ENCODE measurements at places on chromosomes 2 and 18.
A peak's percentile ranks its signal among the peaks of the same experiment; 100 is the strongest.

DNA sequence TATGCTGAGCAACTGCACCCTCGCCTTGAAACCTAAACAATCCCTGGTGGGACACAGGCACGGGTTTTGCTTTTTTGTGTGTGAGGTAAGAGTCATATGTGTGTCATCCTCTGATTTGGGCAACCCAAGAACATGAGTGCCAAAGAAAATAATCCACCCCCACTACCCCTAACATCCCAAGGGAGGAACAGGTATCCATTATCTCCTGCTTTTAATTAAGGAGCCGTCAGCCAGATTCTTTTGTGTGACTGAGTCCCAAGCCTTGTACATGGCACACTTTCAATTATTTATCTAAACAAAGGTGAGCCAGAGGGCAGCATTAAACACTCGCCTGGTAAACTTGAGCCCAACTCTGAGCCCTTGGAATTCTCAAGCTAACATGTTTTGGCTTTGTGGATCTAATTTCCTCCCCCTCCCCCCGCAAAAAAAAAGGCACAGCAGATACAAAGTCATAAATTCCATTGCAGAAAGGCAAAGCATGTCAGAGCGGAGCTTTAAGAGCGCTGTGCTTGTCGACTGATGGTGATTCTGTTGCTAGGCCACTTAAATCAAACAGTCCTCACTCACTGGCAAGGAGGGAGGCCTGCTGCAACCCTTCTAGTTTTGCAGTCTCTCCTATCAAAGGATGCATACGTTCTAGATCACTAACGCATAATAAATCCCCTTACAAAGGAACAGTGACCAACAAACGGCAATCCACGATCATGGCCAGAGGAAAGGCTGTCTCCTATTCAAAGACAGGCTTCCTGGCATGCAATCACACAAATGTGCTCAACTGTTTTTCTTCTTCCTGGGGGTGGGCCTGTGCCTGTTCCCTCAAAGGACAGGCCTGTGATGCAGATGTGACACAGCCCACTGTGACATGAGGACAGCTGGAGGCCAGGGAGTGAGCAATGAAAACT is 143.5 kb upstream of the LMAN1 start:
- peak; percentile 63 for DNase-seq

- DNase-seq = peak; percentile 76
Observed at GRCh38 chr2:165874445-165875039, 79.0 kb downstream of the TTC21B start.

- no peak for DNase-seq
Observed at GRCh38 chr2:62150597-62151305, 45.2 kb upstream of the B3GNT2 start.

DNA sequence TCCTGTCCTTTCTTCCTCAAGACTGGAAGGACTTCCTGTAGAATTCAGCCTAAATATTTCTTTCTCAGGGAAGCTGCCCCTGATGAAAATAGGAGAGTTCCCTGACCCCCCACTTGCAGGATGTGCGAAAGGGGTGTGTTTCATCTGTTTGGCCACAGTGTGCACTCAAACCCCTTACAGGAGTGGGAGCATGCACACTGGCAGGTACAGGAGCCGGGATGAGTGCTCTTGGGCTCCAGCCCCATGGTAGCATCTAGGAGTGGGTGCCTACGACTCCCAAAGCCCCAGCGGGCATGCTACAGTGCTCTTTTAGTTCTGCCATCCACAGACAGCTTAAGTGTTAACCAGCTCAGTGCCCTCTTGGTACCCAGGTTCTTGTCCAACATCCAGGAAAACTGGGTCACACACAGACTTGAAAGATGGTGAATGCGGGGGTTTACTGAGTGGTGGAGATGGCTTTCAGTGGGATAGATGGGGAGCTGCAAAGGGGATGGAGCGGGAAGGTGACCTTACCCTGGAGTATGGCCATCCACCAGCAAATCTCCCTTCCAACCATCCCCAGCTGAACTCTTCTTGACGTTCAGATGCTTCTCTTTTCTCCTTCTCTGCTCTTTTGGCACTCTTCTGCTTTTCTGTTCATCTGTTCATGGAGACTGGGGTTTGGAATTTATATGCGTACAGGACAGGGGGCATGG is 295.0 kb upstream of the NCKAP5 start:
- DNase-seq = no peak

GRCh38 chr2:237185553-237185925 is 99.8 kb downstream of the COPS8 start:
- DNase-seq = no peak

- peak; percentile 37 for DNase-seq
Observed at GRCh38 chr2:170972296-170973224, 43.5 kb downstream of the GORASP2 start.

DNA sequence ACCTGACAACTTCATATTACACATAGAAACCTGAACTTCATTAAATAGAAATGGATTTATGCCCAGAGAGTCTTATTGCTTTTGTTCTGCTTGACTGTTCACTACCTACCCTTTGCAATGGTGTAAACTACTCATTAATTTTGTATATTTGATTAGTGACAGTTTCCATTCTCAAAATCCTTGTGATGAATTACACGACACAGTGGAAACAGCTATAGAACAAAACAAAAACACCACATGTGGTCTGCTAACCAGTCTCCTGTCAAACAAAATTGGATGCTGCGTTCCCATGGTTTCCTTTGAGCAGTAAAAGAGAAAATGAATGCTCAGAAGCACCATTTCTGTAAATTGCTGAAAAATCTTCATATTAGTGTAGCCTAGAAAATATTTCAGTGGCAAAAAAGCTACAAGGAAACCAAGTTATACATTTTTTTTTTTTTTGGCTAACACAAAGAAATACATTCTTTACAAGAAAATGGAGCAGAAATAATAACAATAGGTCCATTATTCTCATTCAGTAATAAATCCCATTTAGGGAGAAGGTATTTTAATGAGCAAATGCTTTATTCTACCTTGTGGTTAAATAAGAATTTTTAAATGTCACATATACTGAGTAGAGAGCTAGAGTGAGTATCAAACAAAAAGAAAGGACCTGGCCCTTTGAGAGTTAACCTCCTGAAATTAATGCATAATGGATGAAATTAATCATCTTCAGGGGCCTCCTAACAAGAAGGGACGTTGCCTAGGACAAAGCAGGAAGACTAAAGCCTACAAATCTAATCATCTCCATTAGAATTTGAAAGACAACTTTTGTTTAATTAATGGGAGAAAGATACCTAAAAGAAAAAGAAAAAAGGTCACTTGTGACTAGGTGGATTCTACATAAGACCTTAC is 355.1 kb upstream of the ZC3H15 start:
- DNase-seq = no peak

DNA sequence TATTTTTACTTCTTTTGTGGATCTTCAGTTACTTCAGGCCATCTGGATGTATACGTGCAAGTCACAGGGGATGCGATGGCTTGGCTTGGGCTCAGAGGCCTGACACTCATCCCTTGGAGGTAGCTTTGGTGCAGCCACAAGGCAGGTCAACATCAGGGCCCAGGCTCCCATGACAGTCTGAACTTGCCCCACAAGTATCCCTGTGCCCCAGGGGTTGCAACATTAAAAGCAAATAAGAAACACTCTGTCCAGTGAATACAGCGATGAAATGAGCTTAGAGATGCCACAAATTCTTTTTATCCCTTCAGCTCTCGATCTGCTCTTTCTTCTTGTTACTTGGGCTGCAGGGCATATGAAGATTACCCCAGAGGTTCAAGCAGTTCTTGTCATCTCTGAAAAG is 13.0 kb upstream of the CXCR1 start:
- no peak for DNase-seq

DNA sequence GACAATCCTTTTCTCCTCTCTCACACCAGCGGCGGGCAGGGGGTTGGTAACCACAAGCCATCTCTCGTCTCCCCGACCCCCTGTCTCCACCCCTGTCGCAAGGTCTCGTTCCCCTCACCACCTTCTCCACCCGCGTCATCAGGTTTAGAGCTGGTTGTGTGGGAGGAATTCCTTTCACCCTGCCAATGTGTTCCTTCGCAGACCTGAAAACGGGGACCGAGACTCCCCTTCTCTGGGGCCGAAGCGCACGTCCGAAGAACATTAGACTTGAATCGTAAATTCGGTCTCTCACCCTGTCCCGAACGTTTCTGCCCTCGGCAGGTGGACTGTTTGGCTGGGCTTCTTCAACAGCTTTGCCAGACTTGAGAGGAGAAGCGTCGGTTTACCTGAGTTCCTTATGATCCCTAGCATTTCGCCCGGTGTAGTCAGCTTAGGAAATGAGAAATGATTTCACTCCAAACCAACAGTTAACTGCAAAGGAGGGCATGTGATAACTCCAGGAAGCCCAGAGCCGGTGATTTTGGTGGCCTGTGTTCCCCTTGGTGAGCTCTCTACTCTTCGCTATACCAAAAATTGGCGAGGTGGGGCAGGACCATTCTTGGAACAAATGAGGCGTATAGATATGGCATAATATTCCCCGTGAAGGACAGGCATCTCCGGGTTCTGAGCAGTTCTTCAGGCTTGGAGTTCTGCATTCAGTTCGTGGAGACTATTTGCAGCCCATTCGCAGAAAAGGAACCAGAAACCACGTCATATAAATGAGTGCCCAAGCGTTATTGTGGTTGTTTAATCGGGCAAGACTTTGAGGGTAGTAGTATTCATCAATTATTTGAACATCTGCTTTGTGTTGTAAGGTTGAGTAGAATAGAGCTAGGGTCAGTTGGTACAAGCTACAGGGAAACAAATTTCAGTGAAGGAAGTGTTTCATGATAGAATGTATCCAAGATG is 694 bp downstream of the CFAP36 start:
- peak; percentile 47 for DNase-seq
